ENCODE measurements at places on chromosomes 6 and 20. TPM values are rescaled to one million over a fixed set of nuclear protein-coding genes. Genes with fewer than 3 reads are reported as not detected.

Gene KCNK15
- 0.22 TPM for total RNA-seq

Gene GHRH
- total RNA-seq: not detected

Gene TINAG
- not detected for total RNA-seq

Gene LHFPL5
- 1.7 TPM for total RNA-seq

Gene SLC22A23
- 102 TPM for total RNA-seq

Gene TMEM200A
- 25.4 TPM for total RNA-seq

Gene NUDT3
- total RNA-seq: 76.1 TPM

Gene ELOVL2
- 10.6 TPM for total RNA-seq

Gene MYB
- 0.56 TPM for total RNA-seq

Gene KCNK16
- not detected for total RNA-seq

Gene QKI
- 50.5 TPM for total RNA-seq

Gene CCM2L
- 6.3 TPM for total RNA-seq

Gene PRICKLE4
- 2.3 TPM for total RNA-seq

Gene C6orf118
- not detected for total RNA-seq

Gene GMNN
- 20.1 TPM for total RNA-seq

Gene TMX4
- 33.1 TPM for total RNA-seq

Gene SERPINB1
- 8.2 TPM for total RNA-seq

Gene SLC32A1
- 0.59 TPM for total RNA-seq

Gene SLC24A3
- 9.7 TPM for total RNA-seq

Gene CCN2
- total RNA-seq: 1.2 TPM

Gene ENPP4
- total RNA-seq: 3.1 TPM

Gene PDYN
- not detected for total RNA-seq

Gene HLA-DPB1
- total RNA-seq: 4.7 TPM

Gene SH3BGRL2
- total RNA-seq: 47.2 TPM

Gene CST5
- total RNA-seq: not detected

Gene GUCA1A
- total RNA-seq: 2.2 TPM

Gene TSBP1
- not detected for total RNA-seq

Gene OR2H2
- not detected for total RNA-seq

Gene C20orf141
- total RNA-seq: not detected

Gene AGPAT4
- total RNA-seq: 90.2 TPM

Gene ZC3H12D
- total RNA-seq: 48.7 TPM

Gene OR2J2
- total RNA-seq: not detected

Gene ECI2
- 18.7 TPM for total RNA-seq

Gene SAMD3
- total RNA-seq: 1.6 TPM

Gene ADGRF5
- total RNA-seq: 0.37 TPM

Gene DXO
- total RNA-seq: 23.8 TPM

Gene PRKN
- 7.0 TPM for total RNA-seq

Gene PTPRT
- total RNA-seq: 1.9 TPM

Gene WFDC5
- not detected for total RNA-seq

Gene APOBEC2
- 0.61 TPM for total RNA-seq

Gene MATN4
- not detected for total RNA-seq

Gene INSM1
- 332 TPM for total RNA-seq

Gene PLG
- total RNA-seq: not detected

Data from glutamatergic neuron (in vitro differentiated cells).